ENCODE measurements at places on chromosomes 4 and X. TPM values are rescaled to one million over a fixed set of nuclear protein-coding genes. Genes with fewer than 3 reads are reported as not detected.

- DNase-seq, result peak; percentile 57
Measured at GRCh38 chr4:5050520-5051277, 581 bp upstream of the STK32B start.

DNA sequence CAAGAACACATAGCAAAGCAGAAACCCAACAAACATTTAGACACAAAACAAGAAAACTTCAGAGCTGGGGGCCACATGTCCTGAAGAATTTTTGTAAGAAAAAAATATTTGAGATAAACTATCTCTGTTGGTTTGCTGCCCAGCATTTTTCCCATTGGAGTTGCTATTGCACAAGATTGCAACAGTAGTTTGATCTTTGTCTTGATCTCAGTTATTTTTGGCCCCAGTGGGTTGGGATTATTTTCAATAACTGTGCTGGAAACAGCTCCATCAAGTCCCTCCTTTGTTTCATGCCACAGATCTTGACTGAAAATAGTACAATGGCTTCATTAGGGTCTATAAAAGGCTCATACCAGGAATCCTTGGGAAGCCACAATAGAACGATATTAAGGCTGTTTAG lies 103.8 kb upstream of the RAI2 start:
- no peak for DNase-seq

PAGE5 gene
- polyA plus RNA-seq, result not detected

DNA sequence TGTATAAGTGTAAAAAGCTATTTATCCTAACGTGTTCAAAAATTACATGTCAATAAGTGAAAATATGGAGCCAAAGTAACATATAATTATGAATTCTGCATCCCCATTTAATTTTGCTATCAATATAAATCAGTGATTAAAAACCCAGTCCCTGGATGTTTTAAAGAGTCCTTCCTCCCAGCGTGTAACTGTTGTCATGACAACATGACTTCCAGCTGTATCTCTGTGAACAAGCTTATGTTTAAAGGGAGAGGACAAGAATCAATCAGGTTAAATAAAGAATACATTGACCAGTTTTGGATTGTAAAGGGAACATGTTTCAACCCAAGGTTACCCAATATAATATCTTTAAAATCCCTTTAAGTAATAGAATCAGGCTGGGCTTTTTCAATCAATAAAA lies 219.7 kb downstream of the NSUN7 start:
- DNase-seq, result no peak

BTC gene
- 5.9 TPM for polyA plus RNA-seq

UNC5C gene
- polyA plus RNA-seq, result 41.3 TPM

DNA sequence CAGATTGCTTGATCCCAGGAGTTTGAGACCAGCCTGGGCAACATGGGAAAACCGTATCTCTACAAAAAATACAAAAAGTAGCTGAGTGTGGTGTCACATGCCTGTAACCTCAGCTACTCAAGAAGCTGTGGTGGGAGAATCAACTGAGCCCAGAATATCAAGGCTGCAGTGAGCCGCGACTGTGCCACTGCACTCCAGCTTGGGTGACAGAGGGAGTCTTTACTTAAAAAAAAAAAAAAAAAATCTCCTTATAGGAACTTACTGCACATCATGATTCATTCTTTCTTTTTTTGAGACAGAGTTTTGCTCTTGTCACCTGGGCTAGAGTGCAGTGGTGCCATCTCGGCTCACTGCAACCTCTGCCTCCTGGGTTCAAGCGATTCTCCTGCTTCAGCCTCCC lies 24.3 kb downstream of the UPF3B start:
- no peak for DNase-seq

GAGE12H gene
- not detected for polyA plus RNA-seq

GRCh38 chrX:57121816-57122215 lies 468 bp upstream of the SPIN2B start:
- no peak for DNase-seq

- no peak for DNase-seq
Measured at GRCh38 chr4:159104694-159105414, 2.0 kb downstream of the RAPGEF2 start.

GRCh38 chr4:119099227-119099810 lies 36.3 kb upstream of the MYOZ2 start:
- DNase-seq, result no peak

DNA sequence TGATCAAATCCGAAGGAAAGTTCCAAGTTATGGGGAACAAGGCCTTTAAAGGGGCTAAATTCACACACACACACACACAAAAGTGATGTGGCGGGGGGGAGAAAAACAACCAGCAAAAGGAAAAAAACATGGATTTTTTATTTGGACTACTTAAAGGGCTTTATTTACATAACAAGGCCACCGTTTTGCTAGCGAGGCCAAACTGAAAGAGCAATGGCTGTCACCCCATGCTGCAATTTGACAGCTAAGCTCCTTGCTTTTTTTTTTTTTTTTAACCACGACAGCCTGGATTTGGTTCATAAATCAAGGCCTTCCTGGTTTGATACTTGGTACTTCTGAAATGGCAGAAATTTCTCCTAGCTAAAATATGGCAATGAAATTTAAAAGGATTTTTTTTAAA lies 99.6 kb upstream of the PTCHD1 start:
- no peak for DNase-seq

DNA sequence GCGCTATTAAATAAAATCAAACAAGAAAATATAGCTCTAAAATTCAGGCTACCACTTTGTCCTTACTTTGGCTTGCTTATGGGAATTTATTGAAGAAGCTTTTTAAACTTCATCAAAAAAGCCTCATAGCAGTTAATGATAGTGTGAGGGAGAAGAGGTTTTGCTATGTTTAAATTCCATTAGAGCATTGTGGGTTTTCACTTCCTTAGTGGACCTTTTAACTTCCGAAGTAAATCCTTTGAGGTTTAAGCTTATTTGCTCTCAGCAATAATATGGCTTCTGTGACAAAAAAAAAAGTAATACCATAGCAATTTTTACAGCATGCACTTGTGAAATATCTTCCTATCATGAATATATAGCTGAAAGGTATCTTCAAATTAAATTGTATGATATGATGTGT lies 120.2 kb upstream of the NDST4 start:
- DNase-seq, result no peak

- DNase-seq, result no peak
Measured at GRCh38 chr4:141435446-141436225, 200.7 kb upstream of the IL15 start.

DNA sequence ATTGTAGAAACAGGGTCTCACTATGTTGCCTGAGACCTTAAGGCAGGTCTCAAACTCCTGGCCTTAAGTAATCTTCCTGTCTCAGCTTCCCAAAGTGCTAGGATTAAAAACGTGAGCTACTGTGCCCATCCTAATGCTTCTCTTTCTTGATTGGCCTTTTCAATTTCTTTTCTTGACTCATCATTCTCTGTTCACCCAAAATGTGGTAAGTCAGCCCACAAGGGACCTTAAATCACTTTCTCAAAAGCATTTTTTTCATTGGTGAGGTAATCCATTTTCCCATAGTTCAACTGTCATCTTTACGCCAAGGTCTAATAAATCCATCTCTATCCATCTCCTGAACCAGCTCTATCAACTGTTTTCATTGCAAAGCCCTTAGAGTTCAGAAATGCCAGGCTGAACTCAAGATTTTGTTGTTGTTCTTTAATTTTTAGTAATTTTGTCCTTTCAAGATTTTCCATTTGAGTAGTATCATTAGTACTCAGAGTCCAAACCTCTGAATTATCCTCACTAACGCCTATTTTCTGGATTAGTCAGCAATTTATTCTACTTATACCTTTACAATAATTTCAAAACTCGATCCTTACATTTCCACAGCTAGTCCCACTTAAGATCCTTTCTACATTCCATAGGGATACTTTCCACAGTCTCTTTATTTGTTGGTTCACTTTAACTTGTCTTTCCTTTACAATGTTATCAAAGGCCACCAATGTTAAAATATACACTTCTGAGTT lies 528.6 kb downstream of the IL15 start:
- no peak for DNase-seq

DNA sequence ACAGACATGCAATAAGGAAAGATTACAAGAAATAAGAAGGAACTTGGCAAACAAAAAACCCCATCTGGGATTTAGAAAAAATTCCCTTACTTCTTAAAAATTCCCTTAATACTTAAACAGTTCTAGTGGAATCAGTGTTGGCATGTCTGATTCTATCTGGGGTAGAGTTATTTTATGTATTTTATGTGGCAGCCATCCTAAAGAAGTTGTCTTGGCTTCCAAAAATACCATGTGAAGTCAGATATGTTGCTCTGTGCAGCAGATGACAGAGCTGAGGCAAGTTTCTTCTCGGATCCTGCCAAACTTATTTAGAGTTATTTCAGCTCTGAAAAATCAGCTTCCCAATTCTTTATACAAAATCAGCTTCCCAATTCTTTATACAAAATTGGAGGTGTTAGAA lies 14.7 kb downstream of the YY2 start:
- no peak for DNase-seq

DNA sequence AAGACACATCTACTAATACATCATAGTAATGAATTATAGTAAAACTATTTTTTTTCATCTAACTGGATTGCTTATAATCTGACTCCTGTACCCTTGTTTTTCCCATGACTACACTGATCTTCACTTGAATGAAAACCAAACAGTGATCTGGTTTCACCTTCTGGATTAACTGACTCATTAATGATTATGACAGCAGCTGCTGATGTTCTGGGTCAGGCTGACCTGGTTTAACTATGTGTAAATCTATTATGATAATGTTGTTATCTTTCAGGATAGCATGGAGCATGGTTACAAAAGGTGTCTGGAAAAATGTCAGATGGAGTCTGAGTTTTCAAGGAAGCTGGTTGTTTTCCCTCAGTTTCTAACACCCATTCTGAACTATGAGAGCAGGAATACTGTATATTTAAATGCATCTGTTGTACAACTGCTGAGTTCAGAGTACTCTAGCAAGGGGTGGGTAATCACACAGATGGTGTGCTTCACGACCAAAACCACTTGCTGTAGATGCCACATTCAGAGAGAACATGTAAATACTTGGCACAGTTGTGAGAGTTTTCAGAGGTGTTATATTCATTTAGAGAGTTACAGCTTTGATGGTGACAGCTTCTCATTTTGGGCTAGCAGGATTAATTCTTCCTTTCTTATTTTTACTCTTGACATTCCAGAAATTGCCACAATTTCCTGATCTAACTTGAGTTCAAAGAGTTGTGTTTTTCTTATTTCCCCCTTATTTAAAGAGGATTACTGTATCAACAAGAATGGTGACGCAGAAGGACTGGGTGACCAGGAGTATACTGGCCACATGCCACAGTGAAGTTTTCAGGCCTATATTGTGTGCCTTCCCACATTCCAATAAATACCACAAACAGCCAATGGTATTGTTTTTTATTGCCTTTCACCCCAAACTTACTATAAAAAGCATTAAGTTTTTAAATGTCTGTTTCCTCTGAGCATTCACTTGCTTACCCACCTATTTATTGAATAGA lies 249.7 kb upstream of the TET2 start:
- DNase-seq, result no peak

ADGRG4 gene
- polyA plus RNA-seq, result not detected

SATL1 gene
- 0.56 TPM for polyA plus RNA-seq

- DNase-seq, result no peak
Measured at GRCh38 chrX:48890296-48890925, 7.2 kb downstream of the TIMM17B start.

DNA sequence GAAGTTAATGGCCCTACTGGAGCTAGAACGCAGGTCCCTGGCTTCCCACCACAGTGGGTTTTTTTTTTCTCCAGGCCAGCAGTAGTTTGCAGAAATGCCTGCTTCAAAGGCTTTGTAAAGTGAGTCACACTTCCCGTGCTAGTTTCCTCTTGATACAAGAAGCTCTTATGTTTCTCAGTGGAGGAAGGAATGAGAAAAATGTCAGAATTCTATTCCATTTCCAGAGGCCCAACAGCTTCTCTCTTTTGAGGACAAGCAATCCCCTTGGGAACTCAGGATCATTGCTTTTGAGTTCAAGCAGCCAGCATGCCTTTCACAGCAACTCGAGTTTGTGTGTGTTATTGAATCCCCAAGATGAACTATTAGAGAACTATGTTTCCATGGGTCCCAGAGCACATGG lies 134.3 kb downstream of the GUCY2F start:
- no peak for DNase-seq

DNA sequence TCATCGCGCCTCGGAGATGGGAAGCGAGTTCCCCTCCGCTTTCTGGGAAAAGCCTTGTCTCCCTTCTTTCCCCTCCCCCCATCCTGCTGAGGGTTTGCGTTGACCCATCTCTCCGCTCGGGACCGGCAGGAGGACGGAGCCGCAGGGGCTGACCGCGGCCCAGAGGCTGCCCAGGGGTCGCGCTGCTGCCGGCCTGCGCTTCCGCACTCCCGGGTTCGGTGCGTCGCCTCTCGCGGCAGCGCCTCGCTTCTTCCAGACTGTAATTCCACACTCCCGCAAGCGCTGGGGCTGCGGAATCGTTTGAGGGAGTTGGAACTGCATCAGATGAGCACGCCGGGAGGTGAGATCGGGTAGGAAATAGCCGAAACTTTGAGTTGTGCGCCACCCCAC lies 88.3 kb downstream of the BCOR start:
- no peak for DNase-seq

SH3D19 gene
- polyA plus RNA-seq, result 31.4 TPM

DNA sequence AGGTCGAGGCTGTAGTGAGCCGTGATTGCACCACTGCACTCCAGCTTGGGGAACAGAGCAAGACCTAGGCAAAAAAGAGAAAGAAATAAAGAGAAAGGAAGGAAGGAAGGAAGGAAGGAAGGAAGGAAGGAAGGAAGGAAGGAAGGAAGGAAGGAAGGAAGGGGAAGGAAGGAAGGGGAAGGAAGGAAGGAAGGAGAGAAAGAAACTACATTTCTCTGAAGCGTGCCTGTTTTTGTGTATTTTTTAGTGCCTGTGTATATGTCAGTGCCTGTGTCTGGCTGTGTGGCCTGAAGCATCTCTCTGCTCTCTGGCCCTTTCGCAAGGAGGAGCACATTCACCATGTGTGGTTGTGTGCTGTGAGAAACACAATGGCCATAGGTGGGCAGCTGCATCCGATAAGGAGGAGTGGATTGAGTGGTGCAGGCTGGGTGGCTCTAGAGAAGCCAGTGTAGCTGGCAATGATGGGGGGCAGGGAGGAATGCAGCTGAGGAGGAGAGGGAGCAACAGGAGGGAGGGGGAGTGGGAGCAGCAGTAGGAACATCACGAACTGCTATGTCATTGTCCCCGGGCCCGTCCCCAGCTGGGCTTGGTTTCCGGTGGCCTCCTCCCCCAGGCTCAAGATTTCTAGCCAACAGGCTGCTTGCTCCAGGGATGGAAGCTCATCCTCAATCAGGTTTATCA lies 11.4 kb downstream of the SYN1 start:
- peak; percentile 14 for DNase-seq

BMP3 gene
- 12.1 TPM for polyA plus RNA-seq

GRCh38 chr4:82814034-82814433 lies 15.4 kb upstream of the SCD5 start:
- no peak for DNase-seq

DNA sequence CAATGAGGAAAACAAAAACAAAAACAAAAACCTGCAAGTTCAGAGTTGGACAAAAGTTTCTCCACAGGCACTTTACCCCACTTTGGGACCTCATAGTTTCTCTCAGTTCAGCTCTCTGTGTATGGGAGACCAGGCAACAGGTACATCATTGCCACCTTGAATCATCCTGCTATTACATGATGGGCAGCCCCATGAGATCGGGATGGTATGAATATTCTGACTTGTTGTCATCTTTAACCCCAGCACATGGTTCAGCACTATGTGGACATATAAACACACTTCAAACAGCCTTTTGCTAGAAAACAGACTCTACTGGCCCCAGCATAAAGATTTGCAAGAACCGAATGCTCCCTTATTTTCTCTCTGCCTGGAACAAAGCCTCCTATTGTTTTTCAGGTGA lies 176.9 kb upstream of the SCML1 start:
- DNase-seq, result no peak

GRCh38 chr4:88101165-88101564 lies 57.3 kb downstream of the ABCG2 start:
- no peak for DNase-seq

- DNase-seq, result no peak
Measured at GRCh38 chr4:147717878-147718277, 14.0 kb upstream of the ARHGAP10 start.

All from renal cortex interstitium (tissue), 15 donors.